GM13976 (cell line): ENCODE measurements at places on chromosomes 3 and 15.

GRCh38 chr15:47652844-47653243 lies 64.5 kb upstream of the SEMA6D start:
- no peak for DNase-seq

- DNase-seq: no peak
Observed at GRCh38 chr3:57971975-57972374, 36.2 kb upstream of the FLNB start.

GRCh38 chr3:10224794-10225665 lies 23.2 kb upstream of the TATDN2 start:
- peak; percentile 78 for DNase-seq

- DNase-seq: no peak
Observed at GRCh38 chr3:52039426-52039825, 16.9 kb downstream of the DUSP7 start.

DNA sequence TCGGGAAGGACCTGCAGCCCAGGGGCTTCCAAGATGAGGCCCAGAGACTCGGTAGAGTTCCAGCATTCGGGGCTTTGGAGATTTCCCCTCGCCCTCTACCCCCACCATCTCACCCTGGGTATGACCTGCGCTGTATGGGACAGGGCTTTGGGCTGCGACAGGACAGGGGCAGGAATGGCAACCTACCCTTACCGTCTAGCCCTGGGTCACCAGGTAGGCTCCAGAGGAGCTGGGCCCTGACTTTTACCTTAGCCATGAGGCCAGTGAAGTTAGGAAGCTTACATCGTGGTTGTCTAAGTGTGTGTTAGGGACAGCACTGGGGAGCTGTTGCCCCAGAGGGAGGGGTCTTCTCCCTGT lies 683 bp downstream of the PPM1M start:
- peak; percentile 39 for DNase-seq

- DNase-seq: no peak
Observed at GRCh38 chr3:172171396-172172075, 132.2 kb downstream of the FNDC3B start.

- no peak for DNase-seq
Observed at GRCh38 chr3:11154953-11155325, 646 bp downstream of the HRH1 start.

GRCh38 chr15:40348474-40348870 lies 2.4 kb upstream of the PHGR1 start:
- DNase-seq: no peak

DNA sequence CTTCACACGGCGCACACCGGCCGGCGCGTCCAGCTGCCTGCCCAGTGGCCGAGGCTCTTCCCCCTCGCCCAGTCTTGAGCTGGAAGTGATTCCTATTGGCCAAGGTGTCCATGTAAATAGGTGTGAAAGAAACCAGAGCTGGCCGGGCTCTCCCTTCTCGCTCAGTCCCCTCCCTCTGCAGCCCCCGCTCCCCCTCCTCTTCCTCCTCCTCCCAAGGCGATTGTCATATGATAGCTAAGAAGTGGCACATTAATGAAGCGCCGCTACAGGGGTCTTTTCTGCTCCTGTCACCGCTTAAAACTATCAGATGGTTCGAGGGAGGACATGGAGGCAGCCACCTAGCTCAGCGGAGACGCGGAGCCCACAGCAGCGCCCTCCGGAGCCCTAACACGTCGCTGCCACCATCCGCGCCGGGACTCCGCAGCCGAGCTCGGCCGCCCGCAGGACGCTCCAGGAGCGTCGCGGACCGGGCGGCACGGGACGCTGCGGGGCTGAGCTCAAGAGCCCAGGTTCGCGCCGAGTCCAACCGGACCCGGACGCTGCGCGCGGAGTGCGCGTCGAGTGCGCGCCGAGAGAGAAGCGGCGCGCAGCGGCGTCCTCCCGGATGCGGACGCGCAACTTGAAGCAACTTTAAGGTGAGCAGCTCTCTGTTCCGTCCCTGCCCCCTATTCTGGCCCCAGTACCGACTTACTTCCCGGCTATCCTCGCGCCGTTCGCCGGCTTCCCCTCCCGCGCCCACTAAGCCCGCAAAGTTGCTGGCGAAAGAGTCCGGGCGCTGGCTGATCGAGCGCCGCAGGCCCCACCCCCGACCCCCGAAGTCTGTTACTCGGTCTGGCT lies at the start of gene FOXB1:
Gene FOXB1 (plus strand): TSS at position 303 of the 837 bp plus-strand sequence. CDS start 653 bp downstream, outside the sequence.
- peak; percentile 35 for DNase-seq
